Thoracic aorta (tissue), 2 donors: ENCODE measurements at places on chromosomes 16 and 17.

- DNase-seq: no peak
These were observed 36.0 kb downstream of the IQCK start for GRCh38 chr16:19753815-19754643.

DNA sequence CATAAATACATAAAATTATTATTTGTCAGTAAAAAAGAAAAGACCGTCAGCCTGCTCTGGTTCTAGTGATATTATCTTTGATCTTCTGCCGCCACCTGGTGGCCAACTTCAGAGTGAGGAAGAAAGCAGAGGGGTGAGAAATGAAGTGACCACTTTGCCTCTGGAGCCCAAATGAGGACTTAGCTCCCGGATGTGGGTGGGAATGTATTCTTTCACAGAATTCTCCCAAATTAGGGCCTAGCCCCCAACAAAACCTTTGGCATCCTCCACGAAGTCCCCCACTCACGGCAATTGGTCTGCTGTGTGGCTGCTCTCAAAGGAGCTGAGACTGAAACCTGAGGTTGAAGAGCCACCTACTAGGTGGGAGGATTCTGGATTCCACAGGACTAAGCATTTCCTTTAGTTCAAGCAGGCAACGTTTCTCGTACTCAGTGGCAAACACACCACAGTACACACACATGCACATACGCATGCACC is 4.9 kb upstream of the ZNF267 start:
- peak; percentile 76 for DNase-seq

GRCh38 chr17:3534881-3535252 is 22.7 kb downstream of the TRPV3 start:
- DNase-seq: no peak

DNA sequence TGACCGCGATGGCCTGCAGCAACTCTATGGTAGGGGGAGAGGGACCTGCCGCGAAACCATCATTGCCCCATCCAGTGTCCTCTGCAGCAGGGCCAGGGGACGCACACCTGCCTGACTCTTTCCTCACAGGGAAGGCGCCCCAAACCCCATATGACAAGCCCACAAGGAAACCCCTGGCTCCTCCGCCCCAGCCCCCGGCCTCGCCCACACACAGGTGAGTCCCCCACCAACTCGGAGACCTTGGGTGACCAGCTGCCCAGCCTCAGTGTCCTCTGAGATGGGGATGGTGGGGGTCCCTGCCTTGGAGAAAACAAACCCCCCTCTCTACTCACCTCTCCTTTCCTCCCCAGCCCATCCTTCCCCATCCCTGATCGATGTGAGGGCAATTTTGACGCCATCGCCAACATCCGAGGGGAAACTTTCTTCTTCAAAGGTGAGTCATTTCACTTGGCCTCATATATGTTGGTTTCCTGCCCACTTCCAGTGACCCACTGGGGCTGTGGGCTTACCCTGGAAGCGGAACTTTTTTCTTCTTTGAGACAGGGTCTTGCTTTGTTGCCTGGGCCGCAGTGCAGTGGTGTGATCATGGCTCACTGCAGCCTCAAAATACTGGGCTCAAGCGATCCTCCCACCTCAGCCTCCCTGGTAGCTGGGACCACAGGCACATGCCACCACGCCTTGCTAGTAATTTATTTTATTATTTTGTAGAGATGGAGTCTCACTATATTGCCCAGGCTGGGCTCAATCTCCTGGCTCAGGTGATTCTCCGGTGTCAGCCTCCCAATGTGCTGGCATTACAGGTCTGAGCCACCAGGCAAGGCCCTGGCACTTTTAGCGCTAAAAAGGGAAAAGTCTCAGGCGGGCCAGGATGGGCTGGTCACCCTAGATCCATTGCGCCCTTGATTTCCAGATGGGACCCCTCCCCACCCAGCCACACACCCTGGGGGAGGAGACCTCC is 8.0 kb upstream of the IL32 start:
- no peak for DNase-seq

GRCh38 chr17:33977729-33978514 is 277.2 kb upstream of the CCL2 start:
- DNase-seq: no peak

DNA sequence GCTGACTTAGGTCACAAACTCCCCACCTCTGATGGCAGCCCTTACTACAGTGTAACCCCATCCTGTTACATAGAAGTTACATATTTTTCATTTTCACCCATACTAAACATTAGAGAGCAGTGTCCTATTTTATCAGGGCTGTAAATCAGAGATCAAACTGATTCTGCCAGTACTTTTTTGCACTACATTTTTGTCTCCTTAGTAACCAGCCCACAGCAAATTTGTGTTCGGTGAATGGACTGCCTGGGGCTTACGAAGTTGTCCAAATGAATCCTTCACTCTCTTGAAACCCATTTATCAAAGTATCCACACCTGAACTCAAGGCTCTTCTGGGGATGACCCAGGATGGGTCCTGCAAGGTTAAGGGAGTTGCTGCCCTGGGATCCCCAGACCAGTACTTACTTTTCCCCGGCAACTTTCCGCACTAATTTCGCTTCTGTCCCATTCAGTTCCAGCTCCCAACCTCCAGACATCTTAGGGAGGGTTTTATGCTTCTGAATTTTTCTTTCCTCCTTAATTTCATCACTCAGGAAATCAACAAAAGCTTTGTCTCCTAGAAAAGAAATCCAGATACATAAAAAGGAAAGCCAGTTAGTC is 1.1 kb downstream of the C1QBP start:
- DNase-seq: no peak

- no peak for DNase-seq
These were observed 15.1 kb downstream of the SAMD14 start for GRCh38 chr17:50114849-50115357.

GRCh38 chr16:505479-506245 is 21.9 kb upstream of the CAPN15 start:
- no peak for DNase-seq

DNA sequence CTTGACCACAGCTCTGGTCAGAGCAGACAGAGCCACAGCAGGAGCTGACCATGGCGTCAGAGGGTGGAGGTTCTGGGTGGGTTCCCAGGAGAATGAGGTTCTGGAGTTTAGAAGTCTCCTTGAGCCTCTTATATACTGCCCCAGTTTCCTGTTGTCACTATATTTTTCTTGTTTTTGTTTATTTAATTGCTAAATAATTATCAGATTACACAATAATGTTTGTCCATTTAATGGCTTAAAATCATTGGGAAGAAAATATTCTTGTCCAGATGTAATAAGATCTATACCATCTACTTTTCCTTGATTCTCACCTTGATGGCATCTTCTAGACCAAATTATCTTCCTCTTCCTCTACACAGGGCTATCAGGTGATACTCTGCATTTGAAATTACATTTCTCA is at the start of gene KRTAP4-3:
TSS of gene KRTAP4-3 (minus strand) at position 101 of the 400 bp plus-strand sequence. CDS start at position 52, 49 bp downstream.
- DNase-seq: no peak

DNA sequence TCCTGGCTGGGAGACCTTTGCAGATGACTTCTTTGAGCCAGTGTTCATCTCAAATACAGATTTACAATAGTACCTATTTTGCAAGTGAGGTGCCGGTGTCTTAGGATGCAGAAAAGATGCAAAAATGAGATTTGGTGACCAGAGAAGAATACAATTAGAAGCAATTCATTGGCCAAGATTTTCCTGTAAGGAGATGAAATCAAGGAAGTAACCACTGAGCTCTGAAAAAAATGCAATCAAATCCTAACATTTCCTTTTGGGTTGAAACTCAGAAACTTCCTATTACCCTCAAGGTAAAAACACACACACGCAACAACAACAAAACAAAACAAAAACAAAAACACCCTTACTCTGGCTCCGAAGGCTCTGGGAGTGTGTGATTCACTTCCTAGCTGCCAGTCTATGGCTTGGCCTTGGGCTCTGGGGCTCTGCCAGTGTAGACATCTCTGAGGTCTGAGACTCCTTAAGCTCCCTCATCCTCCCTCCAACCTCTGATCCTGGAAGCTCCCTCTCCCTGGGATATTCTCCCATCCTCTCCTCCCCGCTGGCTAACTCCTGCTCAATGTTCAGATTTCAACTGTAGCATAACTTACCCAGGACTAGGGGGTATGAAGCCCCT is 16.8 kb upstream of the MT4 start:
- no peak for DNase-seq

DNA sequence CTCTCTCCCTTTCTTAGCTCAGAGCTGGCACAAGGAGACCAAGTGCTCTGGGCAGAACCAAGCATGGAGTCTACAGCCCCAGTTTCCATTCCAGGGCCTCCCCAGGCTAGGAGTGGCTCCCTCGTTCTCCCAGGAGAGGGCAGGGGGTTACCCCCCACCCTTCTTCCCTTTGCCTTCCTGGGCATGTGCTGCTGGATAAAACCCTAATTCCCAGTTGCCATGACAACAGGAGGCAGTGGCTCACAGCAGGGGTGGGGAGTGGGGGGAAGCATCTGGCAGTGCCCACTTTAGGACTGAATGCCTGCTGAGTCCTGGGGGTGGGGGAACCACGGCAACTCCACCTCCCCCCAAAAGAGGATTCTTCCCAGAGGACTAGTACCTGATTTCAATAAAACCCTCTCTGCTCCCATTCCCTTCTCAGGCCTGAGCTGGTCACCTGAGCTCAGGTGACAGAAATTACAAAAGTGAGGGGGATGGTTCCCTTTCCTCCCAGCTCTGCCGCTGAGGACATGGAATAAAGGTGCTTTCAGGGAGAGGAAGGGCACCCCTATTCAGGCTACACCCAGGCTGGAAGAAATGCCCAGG is 1.8 kb downstream of the MPP2 start:
- DNase-seq: no peak

- no peak for DNase-seq
These were observed 191.9 kb upstream of the KCNJ16 start for GRCh38 chr17:69883120-69883519.

- DNase-seq: no peak
These were observed 104.3 kb upstream of the FOXF1 start for GRCh38 chr16:86406056-86406455.

DNA sequence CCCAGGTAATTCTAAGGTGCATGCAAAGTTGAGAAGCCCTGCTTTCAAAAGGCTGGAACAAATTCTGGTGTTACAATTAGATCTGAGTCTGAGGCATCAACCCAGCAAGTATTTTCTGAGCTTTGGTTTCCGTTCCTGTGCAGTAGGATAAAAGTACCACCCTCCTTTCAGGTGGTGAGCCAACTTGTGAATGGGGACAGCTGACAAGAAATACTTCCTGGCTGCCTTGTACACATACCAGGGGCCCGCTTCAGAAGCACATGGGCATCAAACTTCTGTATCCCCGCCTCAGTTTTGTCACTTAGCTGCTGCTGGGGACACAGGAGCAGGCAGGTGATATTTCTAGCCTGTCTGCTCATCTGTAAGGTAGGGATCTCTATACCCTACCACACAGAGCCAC is 252.2 kb downstream of the CPPED1 start:
- DNase-seq: no peak

- no peak for DNase-seq
These were observed 52.3 kb upstream of the DNAH17 start for GRCh38 chr17:78629436-78629995.

- DNase-seq: no peak
These were observed 166.8 kb downstream of the MAP2K6 start for GRCh38 chr17:69581061-69581961.

- no peak for DNase-seq
These were observed 100.3 kb downstream of the ADCY9 start for GRCh38 chr16:4016005-4016352.

GRCh38 chr17:78940258-78940657 is 15.1 kb upstream of the TIMP2 start:
- DNase-seq: no peak

DNA sequence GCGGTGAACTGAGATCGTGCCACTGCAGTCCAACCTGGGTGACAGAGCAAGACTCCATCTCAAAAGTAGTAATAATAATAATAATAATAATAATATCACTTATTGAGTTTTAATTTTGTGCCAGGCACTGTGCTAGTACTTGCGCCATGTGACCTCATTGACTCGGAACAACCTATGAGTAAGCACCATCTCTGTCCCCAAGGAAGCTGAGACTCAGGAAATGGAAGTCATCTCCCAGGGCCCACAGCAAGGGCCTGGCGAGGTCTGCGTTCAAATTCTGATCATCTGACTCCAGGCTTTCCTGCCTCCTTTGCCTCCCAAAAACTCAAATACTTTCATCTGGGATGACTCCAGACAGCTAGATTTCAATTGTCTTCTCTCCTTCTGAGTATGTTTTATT is 162.9 kb downstream of the SEC14L1 start:
- no peak for DNase-seq

DNA sequence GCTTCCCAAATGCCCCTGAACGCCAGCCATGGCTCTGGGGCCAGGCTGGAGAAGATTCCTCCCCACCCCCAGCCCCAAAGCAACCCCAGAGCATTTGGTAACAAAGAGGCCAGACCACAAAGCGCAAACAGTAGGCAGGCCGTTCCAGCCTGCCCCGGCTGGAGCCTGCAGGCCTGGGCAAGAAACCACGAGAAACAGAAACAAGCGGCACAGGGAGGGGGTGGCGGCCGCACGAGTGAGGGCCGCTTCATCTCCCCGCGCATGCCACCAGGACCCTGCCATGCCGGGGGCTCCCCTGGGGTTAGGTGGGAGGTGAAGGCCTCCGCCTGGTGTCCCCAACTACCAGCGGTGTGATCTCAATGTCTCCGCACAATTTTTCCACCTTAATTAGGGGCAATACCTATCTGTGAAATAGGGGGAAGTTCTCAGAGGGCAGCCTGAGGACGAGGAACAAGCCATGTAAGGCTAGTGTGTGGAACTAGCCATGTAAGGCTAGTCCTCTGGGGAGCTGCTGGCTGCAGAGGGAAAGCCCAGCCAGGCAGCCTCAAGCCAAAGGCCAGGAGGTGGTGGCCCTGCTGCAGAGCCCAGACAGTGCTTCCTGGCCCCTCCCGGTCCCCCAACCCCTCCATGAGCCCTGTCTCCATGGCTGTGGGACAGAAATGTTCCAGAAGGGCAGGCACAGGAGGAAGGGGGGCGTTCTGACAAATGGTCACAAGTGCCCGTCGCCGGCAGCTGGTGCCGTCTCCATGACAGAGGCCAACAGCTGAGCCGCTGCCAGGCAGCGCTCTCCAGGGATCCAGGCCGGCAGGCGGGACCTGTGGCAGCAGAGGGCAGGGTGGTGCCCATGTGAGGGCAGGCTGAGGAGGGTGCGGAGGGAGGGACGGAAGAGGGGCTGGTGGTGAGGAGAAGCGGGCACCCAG is 14.5 kb upstream of the MTSS2 start:
- no peak for DNase-seq

- no peak for DNase-seq
These were observed 16.3 kb upstream of the WFIKKN2 start for GRCh38 chr17:50818921-50819657.

- DNase-seq: no peak
These were observed at the start of gene USH1G for GRCh38 chr17:74922694-74923537. Gene USH1G, minus strand, starts transcription at chr17:74923255. Its CDS starts 182 bp downstream, at chr17:74923073.

DNA sequence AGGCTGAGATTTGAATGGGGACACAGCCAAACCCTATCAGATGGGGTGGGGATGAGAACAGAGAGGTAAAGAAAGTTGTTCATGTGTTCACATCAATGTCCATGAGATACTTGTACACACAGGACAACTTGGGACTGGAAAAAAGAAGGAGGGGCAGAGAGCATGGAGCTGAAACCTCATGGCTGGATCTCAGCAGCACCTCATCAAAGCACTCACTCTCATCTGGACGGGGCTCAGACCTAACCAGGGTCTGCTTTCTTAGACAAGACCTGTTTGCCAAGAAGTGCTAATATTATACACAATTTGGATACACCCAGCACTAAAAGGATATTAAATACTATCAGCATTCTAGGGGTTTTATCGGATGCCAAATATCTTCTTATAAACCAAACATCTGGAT is 399.8 kb downstream of the SLC39A11 start:
- DNase-seq: no peak

- DNase-seq: no peak
These were observed 419.0 kb upstream of the CDH11 start for GRCh38 chr16:65540901-65541300.

GRCh38 chr17:27455236-27455913 is 873 bp upstream of the KSR1 start:
- DNase-seq: no peak
